ENCODE measurements at places on chromosomes 7 and 10.

DNA sequence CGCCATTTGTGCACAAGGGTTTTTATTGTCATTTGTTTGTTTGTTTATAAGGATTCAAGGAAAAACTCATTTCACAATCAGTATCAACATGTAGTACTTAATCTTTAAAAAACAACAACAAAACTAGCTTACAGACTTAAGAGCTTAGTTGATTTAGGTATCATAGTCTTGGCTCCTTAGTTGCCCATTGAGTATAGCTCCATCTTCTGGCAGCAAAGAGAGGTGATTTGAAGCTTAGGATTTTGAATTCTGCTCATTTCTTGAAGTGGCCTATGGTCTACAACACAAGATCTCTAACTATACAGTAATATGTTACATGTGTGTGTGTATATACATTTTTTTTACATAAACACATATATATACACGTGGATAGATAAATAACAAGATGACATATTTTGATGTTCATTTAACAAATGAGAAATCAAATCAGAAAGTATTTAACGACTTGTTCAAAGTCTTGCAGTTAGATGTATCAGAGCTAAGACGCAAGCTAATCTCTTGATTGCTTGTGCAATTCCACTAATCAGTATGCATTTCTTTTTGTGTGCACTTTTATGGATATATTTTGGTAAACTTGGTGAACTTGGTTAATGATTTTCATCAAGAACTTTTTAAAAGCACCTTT is 307.3 kb downstream of the CAMK1D start:
- DNase-seq = peak; percentile 63

DNA sequence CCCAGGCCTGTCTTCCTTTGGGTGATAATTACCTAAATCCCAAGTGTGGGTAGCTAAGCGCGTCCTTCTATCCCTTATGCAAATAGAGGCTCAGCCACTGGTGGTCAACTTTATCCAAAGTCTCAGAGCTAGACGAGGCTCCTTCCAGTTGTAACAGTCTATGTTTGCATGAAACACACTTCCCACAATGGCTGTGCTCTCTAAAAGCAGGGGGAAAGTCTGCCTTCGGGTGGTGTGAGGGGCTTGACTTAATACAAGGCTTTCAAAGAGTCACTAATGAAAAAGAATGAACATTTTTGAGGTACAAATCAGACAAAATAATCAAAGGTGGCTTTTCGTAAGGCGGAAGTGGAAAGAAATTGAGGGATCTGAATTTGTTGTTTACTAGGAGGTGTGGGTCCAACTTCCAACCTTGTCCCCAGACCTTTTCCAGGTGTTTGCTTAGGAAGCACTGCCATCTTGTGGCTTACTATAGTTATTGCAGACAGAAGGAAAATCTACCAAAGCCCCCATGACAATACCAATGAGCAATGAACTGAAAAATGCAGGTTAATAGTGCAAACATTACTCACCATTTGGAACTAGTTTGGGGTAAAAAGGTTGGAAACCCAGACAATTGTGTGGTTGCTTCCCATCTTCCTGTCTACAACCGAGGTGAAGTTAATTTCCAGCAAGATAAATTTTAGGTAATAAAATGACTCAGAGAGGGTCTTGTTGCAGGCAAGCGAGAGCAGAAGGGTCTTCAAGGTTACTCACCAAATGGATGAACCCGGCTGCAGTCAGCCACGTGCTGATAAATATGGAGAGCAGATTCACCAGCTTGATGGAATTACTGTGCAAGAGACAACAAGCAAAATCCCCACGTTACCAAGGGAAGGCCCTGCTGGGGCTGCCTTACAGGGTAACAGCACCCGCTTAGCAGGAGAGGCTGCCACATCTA is 525.7 kb downstream of the KCNMA1 start:
- DNase-seq = peak; percentile 11

GRCh38 chr7:69992938-69993337 is 394.7 kb downstream of the AUTS2 start:
- DNase-seq = no peak

DNA sequence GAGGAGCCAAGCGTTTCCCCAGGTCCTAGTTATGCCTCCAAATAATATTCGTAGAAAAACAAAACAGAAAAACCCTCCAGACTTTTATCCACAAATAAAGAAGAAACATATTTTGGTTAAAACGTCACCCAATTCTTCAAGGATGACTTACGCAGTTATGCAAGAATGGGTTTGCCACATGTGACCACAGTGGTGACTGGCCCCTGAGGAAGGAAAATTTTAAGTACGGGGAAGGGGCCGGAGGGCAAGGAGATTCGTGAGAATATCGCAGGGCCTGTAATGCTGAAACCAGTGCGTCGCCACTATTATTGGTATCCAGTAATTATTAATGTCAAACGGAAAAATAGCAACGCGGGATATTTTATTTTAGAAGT is 537 bp upstream of the MRPS24 start:
- no peak for DNase-seq

DNA sequence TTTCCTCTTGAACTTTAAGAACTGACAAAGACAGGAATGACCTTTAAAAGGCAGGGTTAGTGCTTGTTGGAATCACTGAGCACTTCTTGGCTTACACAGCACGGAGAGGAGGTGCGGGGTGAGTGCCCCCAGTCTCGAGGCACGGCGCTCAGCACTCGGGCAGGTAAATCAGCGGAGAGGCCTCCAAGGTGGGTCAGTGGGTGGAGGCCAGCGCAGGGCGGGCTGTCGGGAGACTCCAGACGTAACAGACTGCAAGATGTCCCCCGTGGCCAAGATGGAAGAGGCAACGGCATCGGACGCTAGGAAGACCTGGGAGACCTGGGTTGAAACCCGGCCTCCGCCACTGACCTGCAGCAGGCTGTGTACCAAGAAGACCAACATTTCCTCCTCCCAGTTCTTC is 149.4 kb downstream of the MAD1L1 start:
- DNase-seq = no peak

GRCh38 chr7:151368136-151368571 is 26.5 kb downstream of the NUB1 start:
- peak; percentile 81 for DNase-seq

DNA sequence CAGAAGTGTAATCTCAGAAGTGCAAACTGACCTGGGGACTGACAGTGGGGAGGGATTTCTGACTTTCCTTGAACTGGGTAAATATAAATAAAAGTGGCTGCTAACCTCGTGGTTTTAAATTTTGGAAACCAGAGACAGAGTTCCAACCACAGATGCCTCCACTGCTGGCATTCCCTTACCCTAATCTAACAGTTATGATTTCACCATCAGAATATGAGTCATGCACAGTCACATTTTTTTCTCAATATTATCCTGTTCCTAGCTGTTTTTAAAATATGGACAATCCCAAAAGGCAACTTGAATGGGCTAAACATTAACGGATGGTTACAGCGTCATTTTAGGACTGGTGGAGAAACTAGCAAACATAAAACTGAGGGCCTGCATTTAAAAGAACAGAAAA is 264.3 kb upstream of the INHBA start:
- DNase-seq = no peak

- no peak for DNase-seq
Observed at GRCh38 chr10:34696423-34696822, 118.7 kb downstream of the PARD3 start.

GRCh38 chr7:44187636-44188416 is 1.4 kb downstream of the GCK start:
- DNase-seq = no peak

DNA sequence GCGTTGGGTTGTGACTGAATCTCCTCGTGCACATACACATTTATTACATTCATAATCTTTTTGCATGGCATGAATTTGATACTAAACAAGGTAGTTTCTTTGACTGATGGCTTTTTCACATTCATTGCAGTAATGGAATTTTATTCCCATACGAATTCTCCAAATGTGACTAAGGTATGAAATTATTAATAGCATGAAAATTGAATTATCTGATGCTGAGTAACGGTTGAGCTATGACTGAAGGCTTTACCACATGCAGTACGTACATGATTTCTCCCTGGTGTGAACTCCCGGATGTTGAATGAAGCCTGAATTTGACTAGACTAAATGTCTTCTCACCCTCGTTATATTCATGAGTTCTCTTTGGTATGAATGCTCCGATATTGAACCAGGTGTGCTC is 104.4 kb upstream of the C1GALT1 start:
- no peak for DNase-seq

DNA sequence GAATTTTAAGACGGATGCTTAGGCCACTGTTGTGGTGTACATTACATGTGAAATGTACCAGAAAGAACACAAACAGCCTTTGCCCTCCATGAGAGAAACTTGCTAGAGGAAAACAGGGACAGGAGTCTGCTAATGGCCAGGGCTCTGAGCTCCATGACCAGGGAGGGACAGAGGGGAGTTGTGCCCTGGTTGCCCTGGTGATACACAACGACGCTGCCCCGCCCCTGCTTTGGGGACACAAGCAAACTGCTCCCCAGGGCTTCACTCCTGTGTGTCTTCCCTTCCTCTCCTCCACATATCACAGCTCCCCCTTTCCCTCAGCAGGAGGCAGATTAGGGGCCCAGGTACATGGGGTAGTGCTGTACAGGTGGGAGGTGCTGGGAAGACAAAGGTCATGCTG is 36.2 kb downstream of the AMPH start:
- DNase-seq = no peak

GRCh38 chr10:112715581-112715980 is 234.5 kb upstream of the TCF7L2 start:
- DNase-seq = no peak

GRCh38 chr7:80403686-80404241 is 108.1 kb downstream of the GNAT3 start:
- no peak for DNase-seq

GRCh38 chr10:100780324-100780723 is 34.9 kb downstream of the PAX2 start:
- no peak for DNase-seq

- DNase-seq = no peak
Observed at GRCh38 chr7:96949766-96950165, 55.6 kb upstream of the DLX6 start.

DNA sequence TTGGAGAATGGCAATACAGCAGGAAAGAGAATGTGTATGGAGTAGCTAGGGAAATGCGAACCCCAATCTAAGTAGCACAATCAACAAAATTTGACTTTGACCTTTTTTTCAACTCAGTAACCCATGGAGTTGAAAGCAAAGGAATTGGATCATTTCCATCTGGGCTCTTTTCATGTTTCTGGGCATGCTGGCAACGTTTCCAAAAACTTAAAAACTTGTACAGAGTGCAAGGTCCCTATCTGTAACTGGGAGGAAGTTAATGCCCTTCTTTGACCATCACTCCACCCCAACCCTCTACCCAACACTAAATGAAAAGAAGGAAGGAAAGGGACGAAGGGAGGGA is 1.3 kb upstream of the HIBADH start:
- no peak for DNase-seq

DNA sequence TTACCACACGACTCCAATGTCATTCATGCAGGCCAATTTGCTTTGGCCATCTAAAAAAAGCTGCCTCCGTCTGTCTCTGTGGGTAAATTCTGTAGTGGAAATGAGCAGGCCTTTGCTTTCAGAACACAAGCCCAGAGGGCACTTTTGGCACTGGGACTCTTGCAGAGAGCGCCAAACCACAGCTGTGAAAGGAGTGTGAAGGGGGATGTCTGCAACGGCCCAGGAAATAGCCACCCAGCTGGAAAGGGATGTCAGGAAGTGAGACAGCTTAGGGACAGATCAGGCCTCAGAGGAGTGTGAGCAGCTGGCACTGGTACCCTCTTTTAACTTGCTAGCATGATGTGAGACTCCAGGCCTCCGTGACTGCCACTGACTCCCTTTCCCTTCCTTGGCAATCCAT is 152.4 kb downstream of the DKK1 start:
- DNase-seq = no peak

- DNase-seq = no peak
Observed at GRCh38 chr7:113013761-113014449, 72.7 kb downstream of the GPR85 start.

DNA sequence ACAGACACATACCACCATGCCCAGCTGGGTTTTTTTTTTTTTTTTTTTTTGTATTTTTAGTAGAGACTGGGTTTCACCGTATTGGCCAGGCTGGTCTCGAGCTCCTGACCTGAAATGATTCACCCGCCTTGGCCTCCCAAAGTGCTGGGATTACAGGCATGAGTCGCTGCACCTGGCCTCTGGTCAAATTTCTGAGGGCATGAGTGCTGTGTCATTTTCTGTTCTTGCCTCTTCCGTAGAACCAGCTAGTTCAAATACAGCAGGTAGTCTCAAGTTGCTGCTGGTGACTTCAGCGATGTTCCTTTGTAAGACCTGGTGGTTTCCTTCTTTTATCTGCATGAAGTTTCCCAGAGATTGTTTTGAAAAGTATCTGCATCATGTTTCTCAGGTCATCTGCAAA is 134.8 kb upstream of the SHH start:
- DNase-seq = no peak
